ENCODE measurements at places on chromosomes 6 and 20.
A peak's percentile ranks its signal among the peaks of the same experiment; 100 is the strongest.

- no peak for DNase-seq
These were observed 113.6 kb downstream of the ARID1B start for GRCh38 chr6:156890627-156891314.

- no peak for DNase-seq
These were observed 104.9 kb downstream of the TFAP2C start for GRCh38 chr20:56733967-56734366.

DNA sequence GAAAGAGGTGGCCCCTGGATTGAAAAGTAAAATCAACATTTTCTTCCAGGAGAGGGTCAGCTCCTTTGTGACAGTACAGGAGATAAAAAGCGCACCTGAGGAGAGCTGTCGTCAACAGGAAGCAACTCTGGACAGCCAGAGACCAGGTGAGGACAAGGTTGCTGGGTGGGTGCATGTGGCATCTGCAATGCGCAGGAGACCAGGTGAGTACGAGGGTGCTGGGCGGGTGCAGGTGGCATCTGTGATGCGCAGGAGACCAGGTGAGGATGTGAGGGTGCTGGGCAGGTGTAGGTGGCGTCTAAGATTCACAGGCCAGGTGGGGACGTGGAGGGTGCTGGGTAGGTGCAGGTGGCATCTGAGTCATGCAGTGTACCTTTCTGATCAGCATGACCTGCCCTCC, 38.4 kb downstream of the WDR27 start:
- DNase-seq, result no peak

DNA sequence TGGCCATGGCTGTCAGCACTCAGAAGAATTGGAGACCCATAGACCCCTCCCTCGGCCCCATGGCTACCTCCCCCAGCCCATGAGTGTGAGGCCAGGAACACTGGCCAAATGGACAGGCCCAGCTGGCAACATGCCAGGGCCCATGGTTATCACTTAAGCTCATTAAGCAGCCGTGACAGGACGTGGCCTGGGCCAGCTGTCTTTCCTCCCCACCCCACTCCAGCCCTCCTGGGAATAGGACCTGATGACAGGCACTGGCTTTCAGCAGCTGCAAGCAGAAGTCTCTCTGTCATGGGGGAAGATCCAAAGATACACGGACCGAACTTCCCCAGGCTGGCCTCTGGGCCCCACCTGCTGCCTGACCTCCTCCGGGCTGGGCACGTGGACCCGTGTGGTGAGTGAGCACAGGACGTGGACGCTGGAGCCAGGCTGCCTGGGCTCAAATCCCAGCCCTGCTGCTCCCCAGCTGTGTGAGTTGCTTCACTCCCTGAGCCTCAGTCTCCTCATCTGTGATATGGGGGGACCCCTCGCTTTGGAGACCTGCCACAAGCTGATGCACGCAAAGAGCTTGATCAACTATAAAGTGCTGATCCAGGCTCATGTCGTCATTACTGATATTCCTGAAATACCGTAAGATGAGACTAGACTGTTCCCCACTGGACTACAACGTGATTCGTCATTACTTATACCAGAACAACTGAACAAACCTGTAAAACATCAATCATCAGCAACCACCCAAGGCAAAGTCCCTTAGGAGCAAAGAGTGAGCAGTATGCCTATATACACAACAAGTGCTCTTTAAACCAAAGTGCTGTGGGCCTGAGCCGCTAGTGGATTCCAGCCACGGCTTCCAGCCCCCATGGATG, 22.0 kb upstream of the VSTM2L start:
- no peak for DNase-seq

GRCh38 chr20:51024761-51025160, 1.9 kb upstream of the KCNG1 start:
- no peak for DNase-seq

DNA sequence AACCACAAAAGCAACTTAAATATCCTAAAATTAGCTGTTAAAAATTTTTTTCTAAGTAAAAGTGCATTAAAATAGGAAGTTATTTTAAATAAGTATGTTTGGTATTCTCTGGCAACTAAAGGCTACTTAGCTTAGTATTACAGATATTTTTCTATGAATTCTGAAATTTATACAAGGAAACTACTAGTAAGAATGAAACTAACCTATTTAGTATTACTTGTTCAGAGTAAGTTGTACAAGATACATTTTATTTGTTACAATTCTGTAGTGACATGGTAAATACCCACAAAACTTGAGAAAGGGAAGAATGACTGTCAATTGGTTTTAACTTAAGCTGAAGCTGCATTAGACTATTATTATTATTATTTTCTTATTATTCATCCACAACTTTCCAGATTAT, 6.5 kb downstream of the PHIP start:
- no peak for DNase-seq

DNA sequence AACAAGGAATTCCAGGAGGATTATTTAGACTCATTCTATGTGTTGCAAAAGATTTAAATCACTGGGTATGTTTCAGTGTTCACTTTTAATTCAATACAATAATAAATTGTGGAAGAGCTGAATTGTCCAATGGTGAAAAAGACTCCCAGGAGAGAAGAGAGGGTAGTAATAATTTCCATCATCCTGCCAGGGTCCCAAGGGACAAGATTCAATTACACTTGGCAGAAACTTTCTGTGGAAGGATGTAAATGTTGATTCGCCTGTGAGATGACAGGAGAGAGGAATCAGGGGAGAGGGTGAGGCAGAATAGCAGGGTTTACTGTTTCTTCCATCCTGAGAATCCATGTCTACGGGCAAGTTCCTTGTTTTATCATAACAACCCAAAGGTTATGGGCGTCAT, 342.7 kb downstream of the ESR1 start:
- no peak for DNase-seq

DNA sequence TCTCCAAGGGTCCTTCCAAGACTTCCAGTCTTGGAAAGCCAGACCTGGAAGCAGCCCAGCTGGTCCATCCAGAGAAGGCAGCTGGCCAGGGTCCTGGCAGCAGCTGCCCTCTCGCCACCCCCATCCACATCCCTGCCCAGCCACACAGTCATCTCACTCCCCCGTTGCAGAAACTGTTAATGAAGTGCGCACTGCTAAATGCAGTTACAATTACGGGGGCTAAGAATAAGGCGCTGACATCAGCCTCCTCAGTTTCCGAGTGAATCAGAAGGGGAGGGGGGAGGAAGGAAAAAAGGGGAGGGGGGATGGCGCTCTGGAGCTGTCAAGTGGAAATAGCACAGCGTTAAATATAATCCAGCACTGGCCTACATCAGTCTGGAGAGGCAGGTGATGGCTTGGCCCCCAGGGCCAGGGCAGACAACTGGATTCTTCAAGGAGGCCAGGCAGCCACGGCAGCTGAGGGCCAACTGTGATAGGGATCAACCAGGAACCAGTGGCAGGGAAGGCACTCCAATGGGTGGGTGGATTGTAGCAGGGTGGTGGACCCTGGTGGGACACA, 6.9 kb downstream of the RIMS4 start:
- DNase-seq, result no peak

- DNase-seq, result peak; percentile 55
These were observed 394.4 kb upstream of the CDH4 start for GRCh38 chr20:60857708-60858107.

DNA sequence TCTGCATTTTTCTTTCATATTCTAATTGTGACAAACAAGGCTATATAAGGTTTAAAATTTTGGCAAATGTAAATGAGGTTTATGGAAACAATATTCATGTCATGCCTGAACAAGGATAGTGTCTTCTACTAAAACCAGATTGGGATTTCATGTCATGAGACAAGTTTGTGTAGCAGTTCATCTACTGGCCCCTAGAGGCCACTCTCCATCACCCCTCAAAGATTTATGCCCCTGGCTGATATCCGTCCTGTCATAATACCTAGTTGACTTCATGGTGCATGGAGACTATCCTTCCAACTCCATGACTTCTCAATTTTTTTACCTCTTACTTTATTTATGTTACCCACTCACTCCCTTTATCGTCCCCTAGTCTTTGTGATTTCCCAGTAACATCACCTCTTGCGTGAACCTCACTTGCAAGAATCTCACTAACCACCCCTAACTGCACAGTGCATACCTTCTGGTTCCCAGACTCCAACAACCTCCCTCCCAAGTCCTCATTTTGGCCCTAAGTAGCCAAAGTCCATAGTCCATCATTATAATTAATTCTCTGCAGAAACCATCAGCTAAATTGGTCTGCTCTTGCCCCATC, 179.8 kb downstream of the TASP1 start:
- no peak for DNase-seq

GRCh38 chr6:154218301-154218700, 138.3 kb downstream of the IPCEF1 start:
- DNase-seq, result no peak

- DNase-seq, result no peak
These were observed 112.8 kb downstream of the BTBD3 start for GRCh38 chr20:12030470-12030869.

- DNase-seq, result no peak
These were observed 283.6 kb downstream of the CDKAL1 start for GRCh38 chr6:20817806-20818320.

GRCh38 chr6:148430897-148431296, 88.3 kb downstream of the SASH1 start:
- DNase-seq, result no peak

GRCh38 chr20:8287340-8287739, 155.3 kb downstream of the PLCB1 start:
- no peak for DNase-seq

DNA sequence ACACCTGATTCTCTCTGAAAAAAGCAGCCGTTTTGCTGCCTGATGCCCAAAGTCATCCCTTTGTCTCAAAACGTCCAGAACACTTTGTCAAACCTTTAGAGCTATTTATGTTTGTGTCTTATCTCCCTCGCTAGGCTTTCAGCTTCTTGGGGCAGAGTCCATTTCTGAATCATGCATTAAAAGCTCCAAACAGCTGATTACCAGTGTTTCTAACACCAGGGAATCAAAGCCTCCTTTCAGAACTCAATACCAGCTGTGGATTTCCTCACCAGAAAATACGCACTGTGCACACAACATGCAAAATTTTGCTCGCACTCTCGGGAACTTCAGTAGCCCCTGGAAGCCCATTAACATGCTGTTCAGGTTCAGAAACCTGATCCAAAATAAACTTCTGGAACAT, 333.3 kb downstream of the HACE1 start:
- DNase-seq, result no peak

Measured in fibroblast of skin of left quadriceps (primary cell).